Aorta (tissue), 5 donors: ENCODE measurements at places on chromosomes 11 and 22.
A peak's percentile ranks its signal among the peaks of the same experiment; 100 is the strongest.

- DNase-seq, result peak; percentile 72
These were observed 9.5 kb upstream of the ACR start for GRCh38 chr22:50728523-50728931.

GRCh38 chr11:48150213-48150612 is 66.4 kb upstream of the OR4B1 start:
- DNase-seq, result no peak

DNA sequence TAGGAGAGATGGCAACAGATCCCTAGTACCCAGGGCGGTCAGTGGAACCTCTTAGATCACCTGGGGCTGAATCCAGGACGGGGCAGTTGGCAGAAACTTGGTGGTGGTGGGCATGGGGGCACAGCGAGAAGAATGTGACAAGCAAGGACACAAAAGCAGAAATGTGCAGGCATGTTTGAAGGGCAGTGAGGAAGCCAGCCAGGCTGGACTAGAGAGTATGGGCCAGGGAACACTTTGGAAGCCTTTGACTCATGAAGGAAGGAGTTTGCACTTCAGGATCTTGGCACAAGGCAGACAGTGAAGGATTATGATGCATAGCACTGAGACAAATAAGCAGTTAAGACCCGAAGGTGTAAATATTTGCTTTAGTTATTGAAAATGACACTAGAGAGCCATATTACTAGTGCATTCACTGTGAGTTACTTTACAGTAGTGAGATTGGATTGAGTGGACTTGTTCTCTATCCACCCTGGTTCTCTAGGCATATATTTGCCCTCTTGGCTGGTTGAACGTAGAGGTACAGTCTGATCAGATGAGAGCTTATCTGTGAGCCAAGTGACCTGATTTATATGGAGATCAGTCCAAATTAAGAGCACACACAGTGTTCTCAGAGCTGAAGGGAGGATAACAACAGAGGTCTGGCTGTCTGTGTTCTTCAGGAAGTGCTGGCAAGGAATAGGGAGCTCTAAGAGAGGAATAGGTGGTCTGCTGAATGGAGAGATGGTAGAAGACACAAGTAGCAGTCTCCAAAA is 210.4 kb downstream of the SNX19 start:
- DNase-seq, result no peak

GRCh38 chr11:108511851-108512474 is 13.8 kb upstream of the POGLUT3 start:
- no peak for DNase-seq

- no peak for DNase-seq
These were observed 560.9 kb downstream of the MIAT start for GRCh38 chr22:27218012-27218920.

DNA sequence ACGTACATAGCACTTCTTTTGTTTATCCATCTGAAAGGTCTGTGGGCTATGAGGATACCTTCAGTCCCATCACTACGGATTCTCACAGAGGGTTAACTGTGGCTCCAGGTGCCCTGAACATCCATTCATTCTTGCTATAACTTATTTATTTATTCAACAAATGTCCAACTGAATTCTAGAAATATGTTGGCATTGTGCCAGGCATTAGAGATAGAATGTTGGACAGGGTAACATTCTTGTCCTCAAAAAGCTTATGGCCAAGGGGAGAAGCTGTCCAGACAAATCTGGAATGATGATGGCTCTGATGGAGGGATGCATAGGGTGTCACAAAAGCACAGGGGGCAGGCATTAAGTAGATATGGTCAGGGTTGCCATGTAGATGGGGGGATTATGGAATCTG is 8.4 kb downstream of the OLFML1 start:
- DNase-seq, result no peak

DNA sequence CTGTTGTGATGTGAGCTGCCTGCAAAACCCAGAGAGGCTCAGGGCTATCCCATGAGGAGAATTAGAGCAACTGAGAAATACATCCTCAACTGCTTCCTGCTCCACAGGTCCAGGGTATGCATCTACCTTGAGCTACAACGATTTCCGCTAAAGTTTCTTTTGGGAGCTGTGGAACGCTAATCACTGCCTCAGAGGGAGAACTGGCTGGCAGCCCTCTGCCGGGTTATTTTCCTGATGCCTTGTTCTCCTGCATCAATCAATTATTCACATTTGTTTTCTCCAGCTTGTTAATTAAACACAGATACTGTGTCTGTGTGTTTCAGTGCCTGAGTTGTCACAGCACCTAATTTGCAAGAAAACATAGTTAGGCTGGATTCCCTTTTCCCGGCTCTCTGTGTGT is 211.1 kb upstream of the PLET1 start:
- no peak for DNase-seq

DNA sequence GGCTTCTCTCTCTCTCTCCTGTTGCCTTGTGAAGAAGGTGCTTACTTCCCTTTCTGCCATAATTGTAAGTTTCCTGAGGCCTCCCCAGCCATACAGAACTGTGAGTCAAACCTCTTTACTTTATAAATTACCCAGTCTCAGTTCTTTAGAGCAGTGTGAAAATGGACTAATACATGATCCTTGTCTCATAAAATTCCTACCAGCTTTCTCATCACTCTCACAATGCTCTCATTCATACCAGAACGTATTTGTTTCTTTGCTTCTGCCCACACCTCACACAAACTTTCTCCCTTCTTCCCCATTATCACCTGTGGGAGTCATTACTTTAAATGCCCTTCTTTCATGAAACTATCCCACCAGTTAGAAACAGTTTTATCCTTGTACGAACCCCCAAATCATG is 62.7 kb upstream of the ARHGAP42 start:
- DNase-seq, result no peak

DNA sequence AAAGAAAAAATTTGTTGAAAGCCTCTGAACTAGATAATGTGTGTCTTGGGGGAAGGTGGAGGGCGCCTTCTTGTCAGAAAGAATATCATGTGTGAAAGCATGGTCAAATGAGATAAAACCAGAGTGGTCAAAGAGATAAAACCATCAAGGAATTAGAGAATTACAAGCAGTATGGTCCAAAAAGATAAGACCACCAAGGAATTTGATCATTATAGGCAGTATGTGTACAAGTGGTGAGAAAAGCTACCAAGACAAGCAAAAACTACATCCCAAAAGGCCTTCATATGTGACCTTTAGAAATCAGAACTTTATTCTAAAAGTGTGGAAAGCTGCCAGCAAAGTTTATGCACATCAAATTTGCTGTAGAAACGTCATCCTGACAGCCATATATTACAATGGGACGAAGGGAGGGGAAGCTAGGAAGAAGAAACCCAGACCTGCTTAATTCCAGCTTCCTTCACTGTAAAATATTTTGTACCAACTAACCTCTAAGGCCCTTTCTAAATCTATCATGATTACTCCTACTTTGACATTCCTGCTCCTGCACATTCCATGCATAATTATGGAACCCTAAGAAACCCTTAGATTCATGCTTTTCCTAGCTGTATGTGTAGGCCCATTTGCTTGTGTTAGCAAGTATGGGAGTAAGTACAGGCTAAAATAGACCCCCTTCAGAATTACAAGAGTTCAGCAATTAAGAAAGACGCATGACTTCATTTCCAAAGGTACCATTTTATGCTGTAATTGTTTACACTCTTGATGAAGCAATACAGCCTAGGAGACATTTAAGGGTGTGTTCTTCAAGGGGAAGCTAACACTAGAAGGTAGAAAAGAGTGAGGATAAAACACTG is 51.6 kb downstream of the LGR4 start:
- no peak for DNase-seq

GRCh38 chr22:36999463-36999862 is 19.8 kb downstream of the TST start:
- no peak for DNase-seq

GRCh38 chr11:126658306-126659056 is 303.0 kb downstream of the ST3GAL4 start:
- no peak for DNase-seq

DNA sequence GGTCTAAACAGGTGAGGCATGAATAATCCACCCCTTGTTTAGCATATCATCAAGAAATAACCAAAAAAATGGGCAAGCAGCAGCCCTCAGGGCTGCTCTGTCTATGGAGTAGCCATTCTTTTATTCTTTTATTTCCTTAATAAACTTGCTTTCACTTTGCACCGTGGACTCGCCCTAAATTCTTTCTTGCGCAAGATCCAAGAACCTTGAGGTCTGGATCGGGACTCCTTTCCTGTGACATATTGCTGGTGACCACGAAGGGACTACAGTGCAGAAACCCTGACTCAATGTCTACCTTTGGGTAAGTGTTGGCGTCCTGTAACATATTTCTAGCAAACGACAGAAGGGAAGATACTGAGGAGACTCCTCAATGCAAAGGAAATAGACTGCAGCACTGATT is 1099.2 kb downstream of the FAM181B start:
- no peak for DNase-seq

DNA sequence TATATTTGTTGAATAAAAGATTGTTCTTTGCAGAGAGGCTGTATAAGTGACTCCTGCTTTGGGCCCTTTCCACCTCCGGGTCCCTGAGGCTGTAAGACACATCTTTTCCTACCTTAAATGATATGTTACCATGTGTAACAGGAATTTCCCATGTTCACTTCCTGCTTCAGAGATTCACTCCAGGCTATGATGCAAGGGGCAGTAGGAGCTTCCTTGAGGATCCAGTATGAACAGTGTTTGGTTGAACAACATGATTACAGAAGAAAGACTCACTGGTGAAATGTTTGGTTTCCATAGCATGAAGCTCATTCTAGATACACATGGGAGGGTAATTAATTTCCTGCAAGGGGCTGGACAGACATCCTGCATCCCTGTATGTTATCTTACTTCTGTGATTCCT is 25.6 kb upstream of the ZDHHC13 start:
- no peak for DNase-seq

- peak; percentile 85 for DNase-seq
These were observed 22.8 kb downstream of the ARRB1 start for GRCh38 chr11:75328426-75329277.

DNA sequence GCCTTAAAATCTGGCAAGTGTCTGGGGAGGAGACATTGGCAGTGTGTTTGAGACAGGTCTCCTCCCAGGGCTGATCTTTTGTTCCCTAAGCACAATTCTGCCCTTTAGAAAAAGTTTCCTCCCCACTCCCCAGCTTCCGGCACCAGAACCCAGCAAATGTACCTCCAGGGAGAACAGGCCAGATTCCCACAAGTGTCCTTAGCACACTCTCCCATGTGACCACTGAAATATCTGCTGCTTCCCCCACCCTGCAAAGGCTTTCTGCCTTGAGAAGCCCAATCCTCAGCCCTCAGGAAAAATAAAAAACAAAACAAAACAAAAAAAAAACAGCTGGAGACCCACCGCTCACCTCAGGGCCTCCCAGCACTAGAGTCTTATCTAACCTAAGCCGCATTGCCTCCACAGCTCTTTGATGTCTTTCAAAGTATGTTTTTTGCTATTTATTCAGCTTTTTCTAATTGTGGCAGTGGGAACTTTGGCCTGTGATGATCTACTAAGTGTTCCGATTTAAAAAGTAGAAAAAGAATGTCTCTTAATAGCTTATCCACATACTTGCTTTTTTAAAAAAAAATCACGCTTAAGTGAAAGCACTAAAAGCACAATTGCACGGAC is 29.0 kb upstream of the FBLN1 start:
- DNase-seq, result no peak

- no peak for DNase-seq
These were observed 243.7 kb downstream of the TTC28 start for GRCh38 chr22:28435982-28436381.

- DNase-seq, result no peak
These were observed 22.7 kb downstream of the BTBD10 start for GRCh38 chr11:13440100-13440855.

GRCh38 chr22:36493690-36494110 is 12.3 kb upstream of the TXN2 start:
- no peak for DNase-seq

GRCh38 chr11:114783805-114784204 is 105.5 kb downstream of the NXPE2 start:
- no peak for DNase-seq

- DNase-seq, result peak; percentile 58
These were observed 1.0 kb upstream of the TUBA8 start for GRCh38 chr22:18109410-18110193.

- no peak for DNase-seq
These were observed 79.2 kb upstream of the GRIK4 start for GRCh38 chr11:120432056-120433018.

GRCh38 chr11:5837695-5838094 is 4.0 kb downstream of the OR52E6 start:
- DNase-seq, result no peak

DNA sequence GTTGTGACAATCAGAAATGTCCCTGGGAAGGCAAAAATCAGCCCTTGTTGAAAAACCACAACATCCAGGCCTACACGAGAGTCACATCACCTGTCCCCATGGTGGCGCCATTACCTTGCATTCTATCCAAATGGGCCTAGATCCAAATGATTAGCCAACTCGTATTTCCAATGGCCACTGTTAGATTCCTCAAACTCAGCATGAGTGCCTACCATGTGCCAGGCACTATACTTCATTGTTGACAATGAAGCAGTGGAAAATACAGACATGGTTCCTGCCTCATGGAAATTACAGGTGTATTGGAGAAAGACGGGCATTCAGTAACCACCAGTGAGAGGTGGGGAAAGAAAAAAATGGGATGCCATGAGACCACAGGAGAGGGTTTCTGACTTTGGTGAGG is 29.8 kb upstream of the CREB3L1 start:
- DNase-seq, result no peak

GRCh38 chr11:75931124-75931523 is 116.1 kb downstream of the UVRAG start:
- DNase-seq, result no peak

DNA sequence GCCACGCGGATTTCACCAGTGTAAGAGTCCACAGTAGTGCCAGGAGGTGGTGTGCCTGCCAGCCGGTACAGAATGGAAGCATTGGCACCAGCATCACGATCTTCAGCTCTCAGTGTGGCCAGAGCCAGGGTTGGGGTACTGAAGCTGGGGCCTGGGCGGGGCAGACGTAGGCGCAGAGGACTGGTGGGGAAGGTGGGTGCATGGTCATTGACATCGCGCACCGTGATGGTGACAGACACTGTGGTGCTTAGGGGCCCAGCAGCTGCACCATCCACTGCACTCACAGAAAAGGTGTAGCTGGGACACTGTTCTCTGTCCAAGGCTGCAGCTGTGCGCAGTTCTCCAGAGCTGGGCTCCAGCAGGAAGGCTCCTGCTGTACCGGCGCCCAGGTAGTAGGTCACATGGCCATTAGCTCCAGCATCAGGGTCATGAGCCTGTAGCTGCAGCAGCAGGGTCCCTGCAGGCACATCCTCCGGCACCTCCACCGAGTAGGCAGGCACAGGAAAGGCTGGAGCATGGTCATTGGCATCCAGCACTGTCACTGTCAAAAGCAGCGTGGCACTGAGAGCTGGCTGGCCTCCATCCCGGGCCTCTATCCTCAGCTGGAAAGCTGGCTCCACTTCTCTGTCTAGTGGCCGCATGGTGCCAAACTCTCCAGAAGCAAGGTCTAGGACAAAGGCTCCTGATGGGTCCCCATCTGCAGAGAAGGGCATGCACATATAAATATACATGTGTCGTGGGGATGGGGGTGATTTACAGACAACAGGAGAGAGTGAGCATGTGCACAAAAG is 7.9 kb upstream of the TPP1 start:
- DNase-seq, result no peak
